Activated CD8-positive, alpha-beta T cell treated with anti-CD3 and anti-CD28 coated beads for 36 hours (primary cell): ENCODE measurements at places on chromosomes 11 and 22.

GRCh38 chr11:67354075-67355022, 1.0 kb upstream of the POLD4 start:
- peaks cover 3% of the 10 kb centered on the region for H3K27me3 ChIP-seq
- H3K4me3 ChIP-seq = peak overlapping the region; percentile 83
- H3K27ac ChIP-seq = peak overlapping the region; percentile 91
- DNase-seq = peak; percentile 52

GRCh38 chr11:117505285-117505970, 177.8 kb downstream of the CEP164 start:
- no peak overlapping the region for H3K4me3 ChIP-seq
- H3K4me1 ChIP-seq = no peaks in the 10 kb centered on the region
- DNase-seq = no peak

DNA sequence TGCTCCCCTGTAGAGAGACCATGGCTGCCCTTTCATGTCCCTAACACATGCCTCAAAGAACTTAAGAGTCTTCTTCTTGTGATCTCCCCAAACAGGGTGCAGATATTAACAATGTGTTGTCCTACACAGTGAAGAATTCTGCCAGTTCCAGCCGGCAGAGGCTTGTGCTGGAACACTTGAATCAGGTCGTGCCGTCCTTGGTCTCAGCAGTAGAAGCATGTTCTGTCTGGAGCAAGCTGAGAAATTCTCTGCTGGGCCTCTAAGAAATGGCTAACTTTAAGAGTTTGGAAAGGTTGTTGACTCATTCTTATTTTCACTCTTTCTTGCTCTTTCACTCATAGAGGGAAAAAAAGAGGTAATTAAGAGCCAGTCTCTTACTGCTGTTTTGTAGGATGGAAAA, 71.1 kb upstream of the SLC25A18 start:
- H3K4me3 ChIP-seq = no peak overlapping the region
- DNase-seq = no peak
- no peaks in the 10 kb centered on the region for H3K4me1 ChIP-seq
- H3K36me3 ChIP-seq = no peaks in the 10 kb centered on the region

DNA sequence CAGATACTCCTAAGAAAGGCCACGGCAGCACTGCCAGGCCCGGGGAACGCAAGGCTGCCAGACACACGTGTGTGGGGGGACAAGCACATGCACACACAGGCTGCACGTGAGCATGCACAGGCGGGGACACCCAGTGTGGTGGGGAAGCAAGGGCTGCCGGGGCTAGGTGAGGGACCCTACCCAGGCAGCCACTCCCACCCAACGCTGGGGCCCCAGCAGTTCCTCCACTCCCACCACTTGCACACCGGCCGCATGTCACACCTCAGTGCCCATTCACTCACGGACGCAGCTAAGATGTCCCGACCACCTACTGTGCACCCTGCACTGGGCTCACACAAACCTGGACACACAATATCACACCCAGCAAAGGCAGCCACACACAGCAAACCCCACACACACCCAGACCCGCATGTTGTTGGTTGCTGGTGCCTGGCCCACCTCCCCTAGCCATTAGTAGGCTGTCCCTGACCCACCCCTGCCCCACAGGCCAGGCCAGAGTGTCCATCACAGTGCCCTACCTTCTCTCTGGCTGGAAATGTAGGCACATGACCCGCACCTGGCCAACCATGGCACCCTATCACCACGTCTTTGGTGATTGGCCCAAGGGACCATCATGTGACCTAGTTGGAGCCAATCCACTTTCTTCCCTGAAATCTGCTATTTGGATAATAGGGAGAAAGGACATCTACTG, 8.8 kb downstream of the SSTR3 start:
- no peaks in the 10 kb centered on the region for H3K27me3 ChIP-seq
- no peak overlapping the region for H3K4me3 ChIP-seq
- H3K4me1 ChIP-seq = peaks cover 57% of the 10 kb centered on the region
- DNase-seq = peak; percentile 11
- H3K27ac ChIP-seq = no peak overlapping the region

DNA sequence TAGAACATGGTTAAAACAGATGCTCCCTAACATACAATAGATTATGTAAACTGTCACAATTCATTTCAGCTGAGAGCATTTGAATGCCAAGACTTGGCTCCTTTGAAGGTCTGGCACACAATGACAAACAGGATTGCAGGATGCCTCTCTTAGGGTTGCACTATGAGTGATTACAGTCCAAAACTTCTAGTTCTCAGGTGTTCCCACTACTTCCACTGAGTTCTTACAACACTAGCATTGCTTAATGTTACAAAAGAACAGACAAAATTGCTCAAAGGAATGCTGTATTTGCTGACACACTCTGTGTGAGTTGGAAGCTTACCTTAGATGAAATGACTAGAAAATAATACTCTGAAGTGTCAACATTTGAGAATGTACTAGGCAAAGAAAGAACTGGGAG, 2413.8 kb upstream of the RAG2 start:
- H3K4me3 ChIP-seq = no peak overlapping the region
- no peaks in the 10 kb centered on the region for H3K36me3 ChIP-seq
- no peak for DNase-seq

- H3K4me3 ChIP-seq = no peak overlapping the region
- H3K27me3 ChIP-seq = no peaks in the 10 kb centered on the region
- no peak overlapping the region for H3K27ac ChIP-seq
- H3K4me1 ChIP-seq = no peaks in the 10 kb centered on the region
These were observed 138.5 kb upstream of the CTSC start for GRCh38 chr11:88475991-88476418.

DNA sequence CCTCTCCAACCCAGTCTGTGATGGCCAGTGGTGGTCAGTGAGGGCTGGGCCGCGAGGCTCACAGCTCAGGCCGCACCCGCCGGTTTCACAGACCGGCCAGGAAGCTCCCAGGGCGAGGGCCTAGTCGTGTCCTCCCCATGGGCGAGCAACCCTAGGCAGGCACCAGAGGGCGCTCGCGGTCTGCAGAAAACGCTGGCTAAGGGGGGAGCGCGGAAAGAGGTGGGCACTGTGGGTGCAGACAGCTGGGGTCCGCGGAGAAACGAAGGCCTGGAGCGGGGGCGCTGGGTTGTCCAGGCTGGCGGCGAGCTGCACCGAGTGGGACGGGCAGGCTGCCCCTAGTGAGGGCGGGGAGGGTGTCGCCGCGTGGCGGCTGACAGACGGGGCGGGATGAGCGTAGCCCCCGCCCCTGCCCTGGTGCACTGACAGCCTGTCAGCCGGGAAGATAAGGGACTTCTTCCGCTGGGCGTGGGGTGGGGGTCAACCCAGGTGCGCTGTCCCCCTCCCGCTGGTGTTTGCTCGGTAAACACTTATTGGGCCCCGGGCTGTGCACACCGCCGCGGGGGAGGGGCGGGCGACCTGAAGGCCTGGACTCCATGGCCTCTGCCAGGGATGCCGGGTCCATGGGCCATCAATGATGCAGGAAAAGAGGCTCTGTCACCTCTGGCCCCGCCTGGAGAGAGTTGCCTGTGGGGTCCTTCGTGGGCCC, 7.5 kb downstream of the GP1BB start:
- H3K27ac ChIP-seq = no peak overlapping the region
- H3K36me3 ChIP-seq = no peaks in the 10 kb centered on the region
- H3K27me3 ChIP-seq = peaks cover 1% of the 10 kb centered on the region
- H3K4me1 ChIP-seq = peaks cover 2% of the 10 kb centered on the region
- H3K4me3 ChIP-seq = peak overlapping the region; percentile 66
- DNase-seq = peak; percentile 88

DNA sequence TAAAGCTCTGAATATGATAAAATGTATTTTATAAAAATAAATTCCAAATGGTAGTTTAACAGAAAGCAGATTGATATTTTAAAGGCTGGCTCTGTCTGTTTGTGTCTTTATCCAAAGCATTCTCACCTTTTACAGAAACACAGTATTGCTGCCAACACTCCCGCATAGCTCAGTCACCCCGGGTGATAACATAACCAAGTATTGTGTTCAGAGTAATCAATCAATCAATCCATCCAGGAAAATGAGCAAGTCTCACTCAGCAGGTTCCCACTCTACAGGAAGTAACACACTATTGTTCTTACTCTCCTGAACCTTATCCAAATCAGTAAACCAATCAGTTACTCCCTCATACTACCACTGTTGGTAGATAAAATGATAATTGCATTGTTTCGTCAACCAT, 203.4 kb downstream of the LRRC4C start:
- no peaks in the 10 kb centered on the region for H3K36me3 ChIP-seq
- H3K27ac ChIP-seq = no peak overlapping the region
- H3K27me3 ChIP-seq = no peaks in the 10 kb centered on the region

- H3K36me3 ChIP-seq = no peaks in the 10 kb centered on the region
- H3K4me1 ChIP-seq = no peaks in the 10 kb centered on the region
- no peak overlapping the region for H3K4me3 ChIP-seq
- DNase-seq = no peak
- peaks cover 13% of the 10 kb centered on the region for H3K27me3 ChIP-seq
These were observed 12.3 kb downstream of the MS4A6E start for GRCh38 chr11:60339356-60339755.

- H3K36me3 ChIP-seq = peaks cover 5% of the 10 kb centered on the region
- H3K4me1 ChIP-seq = no peaks in the 10 kb centered on the region
- no peak for DNase-seq
- no peak overlapping the region for H3K4me3 ChIP-seq
- H3K27me3 ChIP-seq = no peaks in the 10 kb centered on the region
These were observed 11.9 kb downstream of the SLC29A2 start for GRCh38 chr11:66359662-66360087.

DNA sequence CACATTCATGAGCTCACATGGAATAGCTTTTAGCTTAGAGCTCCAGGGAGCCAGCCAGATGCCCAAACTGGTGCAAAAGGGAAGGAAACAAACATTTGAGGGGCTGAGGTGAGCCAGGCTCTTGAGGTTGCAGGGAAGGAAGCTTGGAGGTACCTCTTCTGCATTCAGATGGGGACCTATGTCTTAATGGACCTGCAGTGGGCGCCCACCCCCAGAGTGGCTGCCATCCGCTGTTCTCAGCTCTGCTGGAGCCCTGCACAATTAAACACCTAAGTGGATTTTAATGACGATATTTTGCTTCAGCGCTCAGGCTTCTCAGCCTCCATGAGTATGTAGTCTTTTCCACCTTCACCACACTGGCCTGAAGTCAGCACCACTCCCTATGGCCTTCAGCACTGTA, 100.8 kb downstream of the LDLRAD3 start:
- no peak for DNase-seq
- H3K4me1 ChIP-seq = no peaks in the 10 kb centered on the region
- H3K4me3 ChIP-seq = no peak overlapping the region
- no peak overlapping the region for H3K27ac ChIP-seq

DNA sequence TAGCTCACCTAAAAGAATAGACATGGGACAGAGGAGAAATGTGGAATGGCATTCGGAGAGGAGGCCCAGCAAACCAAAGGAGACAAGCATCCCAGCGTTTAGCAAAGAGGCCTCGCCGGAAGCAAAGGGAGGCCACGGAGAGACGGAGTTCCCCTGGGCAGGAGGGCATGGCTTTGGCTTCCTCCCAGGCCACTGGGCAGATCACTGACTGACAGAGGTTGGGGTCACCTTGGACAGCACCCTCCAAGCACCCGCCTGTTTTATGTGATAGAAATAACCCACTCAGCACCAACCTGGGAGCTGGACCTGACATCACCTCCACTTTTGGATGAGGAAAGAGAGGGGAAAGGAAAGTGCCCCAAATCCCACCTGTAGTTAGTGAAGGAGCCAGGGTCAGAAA, 434.1 kb downstream of the BRD1 start:
- peaks cover 4% of the 10 kb centered on the region for H3K27me3 ChIP-seq
- no peaks in the 10 kb centered on the region for H3K4me1 ChIP-seq
- no peak overlapping the region for H3K4me3 ChIP-seq
- H3K27ac ChIP-seq = no peak overlapping the region
- H3K36me3 ChIP-seq = no peaks in the 10 kb centered on the region
- no peak for DNase-seq

GRCh38 chr11:57481915-57482781, 21.8 kb downstream of the RTN4RL2 start:
- no peak overlapping the region for H3K4me3 ChIP-seq
- H3K4me1 ChIP-seq = peaks cover 11% of the 10 kb centered on the region
- no peak overlapping the region for H3K27ac ChIP-seq

GRCh38 chr11:57460022-57460757, at the start of gene RTN4RL2:
RTN4RL2 (plus strand) TSS chr11:57460528; CDS start chr11:57460866, 338 bp downstream.
- peak; percentile 71 for DNase-seq
- peak within 1 kb of the TSS; percentile 69 for H3K4me3 ChIP-seq
- H3K27me3 ChIP-seq = peaks cover 33% of the 10 kb centered on the region

DNA sequence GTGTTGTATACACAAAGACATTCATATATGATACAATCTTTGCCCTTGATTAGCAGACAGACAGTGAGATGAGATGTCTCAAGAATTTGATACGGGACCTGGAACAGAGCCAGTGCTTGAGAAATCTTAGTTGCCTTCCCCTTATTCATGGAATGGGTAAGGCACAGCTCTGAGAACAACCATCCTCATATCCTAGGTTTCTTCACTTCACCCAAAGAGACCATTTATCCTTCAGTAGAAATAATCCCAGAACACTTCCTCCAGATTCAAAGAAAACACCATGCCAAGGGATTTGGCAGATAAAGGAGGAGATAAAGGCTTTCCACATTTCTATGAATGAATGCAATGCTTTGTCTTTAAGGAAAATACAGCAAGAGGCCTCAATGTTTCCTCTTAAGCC, 8.8 kb upstream of the IZUMO1R start:
- no peaks in the 10 kb centered on the region for H3K36me3 ChIP-seq
- no peak for DNase-seq
- H3K4me1 ChIP-seq = no peaks in the 10 kb centered on the region
- no peak overlapping the region for H3K27ac ChIP-seq

- peak; percentile 61 for DNase-seq
- peaks cover 48% of the 10 kb centered on the region for H3K36me3 ChIP-seq
These were observed 396 bp downstream of the NPAT start for GRCh38 chr11:108221911-108222573.

GRCh38 chr22:42281284-42281683, 10.8 kb upstream of the TCF20 start:
- H3K36me3 ChIP-seq = no peaks in the 10 kb centered on the region
- H3K27ac ChIP-seq = no peak overlapping the region
- peaks cover 13% of the 10 kb centered on the region for H3K4me1 ChIP-seq
- H3K4me3 ChIP-seq = no peak overlapping the region

- H3K4me1 ChIP-seq = peaks cover 11% of the 10 kb centered on the region
- no peaks in the 10 kb centered on the region for H3K36me3 ChIP-seq
- H3K27ac ChIP-seq = no peak within 1 kb of the TSS
- no peak for DNase-seq
- H3K27me3 ChIP-seq = no peaks in the 10 kb centered on the region
These were observed at the start of gene SHISAL1 for GRCh38 chr22:44312766-44313165. SHISAL1 (minus strand) TSS chr22:44312951; CDS start chr22:44300945, 12,006 bp downstream.

- H3K4me3 ChIP-seq = no peak overlapping the region
- peaks cover 21% of the 10 kb centered on the region for H3K27me3 ChIP-seq
- no peak overlapping the region for H3K27ac ChIP-seq
These were observed 33.5 kb upstream of the CAT start for GRCh38 chr11:34405079-34405858.

- H3K36me3 ChIP-seq = peaks cover 8% of the 10 kb centered on the region
- no peaks in the 10 kb centered on the region for H3K27me3 ChIP-seq
- no peak overlapping the region for H3K27ac ChIP-seq
- no peak overlapping the region for H3K4me3 ChIP-seq
These were observed 542.1 kb downstream of the ETS1 start for GRCh38 chr11:128045094-128045725.

GRCh38 chr11:126363706-126364248, 8.3 kb downstream of the ST3GAL4 start:
- H3K27ac ChIP-seq = no peak overlapping the region
- DNase-seq = no peak
- no peaks in the 10 kb centered on the region for H3K4me1 ChIP-seq
- no peak overlapping the region for H3K4me3 ChIP-seq
- H3K27me3 ChIP-seq = no peaks in the 10 kb centered on the region

- H3K27ac ChIP-seq = peak overlapping the region; percentile 12
- no peaks in the 10 kb centered on the region for H3K27me3 ChIP-seq
- DNase-seq = peak; percentile 66
- no peaks in the 10 kb centered on the region for H3K36me3 ChIP-seq
- peaks cover 34% of the 10 kb centered on the region for H3K4me1 ChIP-seq
These were observed 86.5 kb upstream of the CLDN5 start for GRCh38 chr22:19610518-19611253.
